ENCODE measurements at places on chromosomes 12 and 14.

GRCh38 chr12:67624355-67624754, 24.2 kb upstream of the DYRK2 start:
- DNase-seq, result no peak

DNA sequence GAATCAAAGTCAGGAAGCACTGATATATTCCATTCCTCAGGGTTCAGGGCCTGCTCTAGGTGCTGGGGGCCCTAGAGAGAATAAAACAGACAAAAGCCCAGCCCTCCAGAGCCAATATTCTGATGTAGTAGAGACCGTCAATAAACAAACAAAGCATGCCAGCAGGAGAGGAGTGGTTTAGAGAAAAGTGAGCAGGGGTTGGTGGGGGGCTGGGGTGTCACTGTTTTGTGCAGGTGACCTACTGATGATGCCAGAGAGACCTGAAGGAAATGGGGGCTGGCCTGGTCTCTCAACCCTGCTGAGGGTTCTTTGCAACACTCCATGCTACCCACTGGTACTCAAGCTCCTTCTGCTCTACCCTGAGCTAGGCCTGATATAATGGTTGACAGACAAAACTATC, 26.5 kb downstream of the IL26 start:
- DNase-seq, result no peak

GRCh38 chr14:51547260-51547659, 104.5 kb upstream of the FRMD6 start:
- no peak for DNase-seq

DNA sequence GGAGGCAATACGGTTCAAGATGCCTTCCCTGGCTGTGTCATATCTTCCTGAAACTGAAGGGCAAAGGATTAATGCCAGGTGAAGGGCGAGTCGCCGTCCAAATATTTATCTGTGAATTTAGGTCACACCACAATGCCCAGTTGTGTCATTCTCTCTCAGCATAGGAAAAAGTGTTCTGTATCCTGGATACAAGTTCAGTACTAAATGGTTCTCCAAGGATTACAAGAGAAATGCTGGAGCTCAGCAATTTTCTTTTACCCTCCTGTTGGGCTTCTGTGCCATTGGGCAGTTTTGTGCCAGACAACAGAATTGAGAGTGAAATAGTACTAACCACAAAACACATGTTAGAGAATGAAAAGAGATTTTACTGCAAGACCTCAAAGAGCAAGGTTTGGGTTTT, 493.9 kb downstream of the EGLN3 start:
- DNase-seq, result no peak

GRCh38 chr12:47740606-47741339, 15.5 kb upstream of the ENDOU start:
- no peak for DNase-seq

- DNase-seq, result no peak
Observed at GRCh38 chr12:110606253-110606611, 7.7 kb upstream of the TCTN1 start.

All from KG1 (cell line).